Skeletal muscle cell (primary cell): ENCODE measurements at places on chromosomes 7 and 10.
A peak's percentile ranks its signal among the peaks of the same experiment; 100 is the strongest.

DNA sequence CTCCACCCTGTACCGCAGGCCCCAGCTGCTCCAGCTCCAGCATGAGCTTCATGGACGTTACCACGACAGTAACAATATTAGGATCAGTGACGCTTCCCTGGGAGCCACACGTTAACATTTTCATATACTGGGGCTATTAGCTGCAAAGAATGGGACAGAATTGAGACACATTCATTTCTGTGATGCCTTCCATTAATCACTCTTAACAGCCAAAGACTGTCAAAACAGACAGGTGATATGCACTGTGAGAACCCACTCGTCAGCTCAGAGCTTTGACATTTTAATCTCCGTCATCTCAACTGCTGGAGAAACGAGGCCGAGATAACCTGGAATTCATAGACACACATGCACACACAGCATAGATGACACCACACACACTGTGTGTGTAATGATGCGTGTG is 408.4 kb upstream of the SHH start:
- no peak for DNase-seq

GRCh38 chr10:73771722-73772280 is 10.0 kb upstream of the CHCHD1 start:
- peak; percentile 42 for DNase-seq

DNA sequence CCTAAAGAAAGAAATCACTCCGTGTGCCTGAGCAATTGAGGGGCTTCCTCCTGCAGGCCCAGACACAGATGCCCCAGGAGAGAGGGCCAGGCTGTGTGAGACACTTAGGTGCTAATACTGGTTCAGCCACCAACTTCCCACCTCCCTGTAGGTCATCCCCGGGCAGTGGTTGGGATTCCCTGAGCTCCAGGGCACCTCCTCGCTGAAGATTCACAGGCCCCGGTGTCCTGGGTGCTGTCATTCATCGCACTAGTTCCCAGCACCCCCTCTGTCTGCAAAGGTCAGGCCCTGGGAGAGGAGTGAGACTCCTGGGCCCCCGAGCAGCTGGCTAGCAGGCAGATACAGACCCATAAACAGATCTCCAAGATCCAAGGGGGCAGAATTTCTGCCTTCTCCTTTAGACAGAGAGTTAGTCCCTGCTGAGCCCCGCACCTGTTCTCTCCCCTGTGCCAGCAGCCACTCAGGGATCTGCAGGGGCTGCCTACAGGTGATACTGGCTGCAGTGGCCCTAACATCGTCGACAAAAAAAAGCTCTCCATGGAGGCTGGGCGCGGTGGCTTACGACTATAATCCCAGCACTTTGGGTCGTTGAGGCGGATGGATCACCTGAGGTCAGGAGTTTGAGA is 38.2 kb upstream of the GTF2I start:
- DNase-seq: no peak

DNA sequence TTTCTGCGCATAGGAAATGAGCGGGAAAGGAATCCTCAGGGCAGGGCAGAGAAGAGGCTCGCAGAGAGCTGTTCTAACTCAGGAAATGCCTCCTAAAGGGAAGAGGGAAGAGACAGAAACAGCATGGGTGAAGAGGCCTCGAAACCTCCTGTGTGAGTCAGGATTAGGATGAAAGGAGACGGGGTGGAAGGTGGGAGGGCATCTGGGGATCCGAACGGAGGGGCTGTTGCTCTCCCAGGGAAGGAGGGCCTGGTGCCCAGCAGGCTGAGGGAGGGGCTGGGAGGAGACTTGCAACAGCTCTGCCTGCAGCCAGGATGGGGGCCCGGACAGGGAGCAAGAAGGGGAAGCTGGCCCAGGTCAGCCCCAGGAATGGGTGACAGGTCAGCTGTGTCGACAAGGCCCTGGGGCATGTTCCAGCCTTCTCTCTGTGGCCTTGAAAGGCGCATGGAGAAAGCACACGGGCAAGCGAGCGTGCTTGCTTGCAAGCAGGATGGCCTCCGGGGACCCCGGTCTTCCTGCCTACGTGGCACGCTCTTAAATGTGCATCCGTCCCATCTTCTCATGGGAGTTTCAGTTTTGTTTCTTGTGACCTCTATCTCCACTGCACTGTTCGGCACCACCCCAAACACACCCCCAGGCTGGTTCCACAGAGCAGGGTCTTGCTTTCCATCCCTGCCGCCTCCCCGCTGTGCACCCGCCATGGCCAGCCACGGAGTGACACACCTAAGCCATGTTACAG is 63.5 kb downstream of the HIPK2 start:
- DNase-seq: no peak
